Large intestine (tissue), 12 donors: ENCODE measurements at places on chromosomes 5 and 9. TPM values are rescaled to one million over a fixed set of nuclear protein-coding genes. Genes with fewer than 3 reads are reported as not detected.

GRCh38 chr9:70983723-70984295 is 137.6 kb downstream of the TRPM3 start:
- DNase-seq, result no peak

- DNase-seq, result no peak
These were observed 591.7 kb upstream of the PTPRD start for GRCh38 chr9:11204521-11204920.

- no peak for DNase-seq
These were observed 195.7 kb downstream of the CRB2 start for GRCh38 chr9:123551734-123552133.

DNA sequence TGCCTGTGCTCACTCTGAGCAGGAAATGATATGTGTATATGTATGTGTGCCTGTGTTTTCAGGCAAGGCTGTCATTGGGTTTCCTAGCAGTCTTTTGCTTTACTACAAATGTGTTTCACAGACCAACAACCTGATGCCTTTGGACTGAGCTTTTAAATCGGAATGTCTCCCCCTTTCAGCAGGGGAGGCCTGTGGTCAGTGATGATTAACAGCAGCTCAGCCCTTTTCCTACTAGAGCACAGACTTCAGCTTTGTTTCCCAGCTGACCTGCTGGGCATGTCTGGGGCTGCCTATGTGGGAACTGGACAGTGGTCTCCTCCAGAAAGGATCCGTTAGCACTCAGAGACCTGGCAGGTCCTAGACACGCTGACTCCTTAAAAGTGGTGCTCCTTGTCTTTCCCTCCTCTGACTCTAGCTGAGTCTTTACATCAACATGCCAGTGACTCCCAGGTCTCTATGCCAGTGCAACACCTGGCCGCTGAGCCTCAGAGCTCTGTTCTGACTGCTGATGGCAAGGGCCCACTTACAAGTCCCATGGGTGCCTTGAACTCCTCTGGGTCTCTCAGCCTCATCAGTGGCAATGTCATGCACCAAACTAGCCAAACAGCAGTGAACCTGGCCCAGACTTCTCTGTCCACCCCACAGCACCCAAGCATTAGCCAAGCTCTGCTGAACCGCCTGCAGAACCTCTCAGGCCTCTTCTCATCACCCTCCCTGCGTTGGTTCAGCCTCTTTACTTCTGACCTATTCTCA is 7.7 kb downstream of the MACROH2A1 start:
- DNase-seq, result no peak

DNA sequence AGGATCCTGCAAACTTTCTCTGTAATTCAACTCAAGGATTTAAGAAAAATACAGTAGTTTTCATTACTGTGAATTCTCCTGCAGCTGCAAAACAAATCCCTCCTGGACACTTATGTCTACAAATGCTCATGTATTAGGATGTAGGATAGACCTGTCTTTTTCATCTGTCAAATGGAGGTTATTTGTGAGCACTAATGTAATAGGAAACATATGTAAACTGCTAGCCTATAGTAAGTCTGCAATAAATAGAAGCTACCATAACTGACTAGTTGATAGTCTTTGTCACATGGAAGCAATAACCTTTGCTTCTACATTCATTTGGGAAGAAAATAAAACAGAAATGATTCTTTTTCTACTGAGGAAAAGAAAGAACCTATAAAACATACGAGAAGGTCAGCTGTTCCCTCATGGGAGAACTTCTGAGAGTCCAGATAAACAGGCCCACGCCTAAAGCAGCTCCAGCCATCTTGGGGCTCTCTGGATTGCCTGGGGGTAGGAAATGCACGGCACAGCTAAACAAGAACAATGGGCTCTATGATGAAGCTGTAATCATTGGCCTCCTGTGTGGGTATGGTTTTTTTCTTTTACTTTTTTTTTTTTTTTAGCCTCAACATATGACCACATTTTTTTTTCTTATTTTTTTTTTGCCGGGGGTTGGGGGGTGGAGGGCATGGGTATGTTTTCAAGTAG is 6.2 kb downstream of the KCNV2 start:
- no peak for DNase-seq

- no peak for DNase-seq
These were observed 135.4 kb upstream of the RGMB start for GRCh38 chr5:98638111-98638510.

- peak; percentile 53 for DNase-seq
These were observed 49.0 kb downstream of the MSX2 start for GRCh38 chr5:174773371-174773770.

DNA sequence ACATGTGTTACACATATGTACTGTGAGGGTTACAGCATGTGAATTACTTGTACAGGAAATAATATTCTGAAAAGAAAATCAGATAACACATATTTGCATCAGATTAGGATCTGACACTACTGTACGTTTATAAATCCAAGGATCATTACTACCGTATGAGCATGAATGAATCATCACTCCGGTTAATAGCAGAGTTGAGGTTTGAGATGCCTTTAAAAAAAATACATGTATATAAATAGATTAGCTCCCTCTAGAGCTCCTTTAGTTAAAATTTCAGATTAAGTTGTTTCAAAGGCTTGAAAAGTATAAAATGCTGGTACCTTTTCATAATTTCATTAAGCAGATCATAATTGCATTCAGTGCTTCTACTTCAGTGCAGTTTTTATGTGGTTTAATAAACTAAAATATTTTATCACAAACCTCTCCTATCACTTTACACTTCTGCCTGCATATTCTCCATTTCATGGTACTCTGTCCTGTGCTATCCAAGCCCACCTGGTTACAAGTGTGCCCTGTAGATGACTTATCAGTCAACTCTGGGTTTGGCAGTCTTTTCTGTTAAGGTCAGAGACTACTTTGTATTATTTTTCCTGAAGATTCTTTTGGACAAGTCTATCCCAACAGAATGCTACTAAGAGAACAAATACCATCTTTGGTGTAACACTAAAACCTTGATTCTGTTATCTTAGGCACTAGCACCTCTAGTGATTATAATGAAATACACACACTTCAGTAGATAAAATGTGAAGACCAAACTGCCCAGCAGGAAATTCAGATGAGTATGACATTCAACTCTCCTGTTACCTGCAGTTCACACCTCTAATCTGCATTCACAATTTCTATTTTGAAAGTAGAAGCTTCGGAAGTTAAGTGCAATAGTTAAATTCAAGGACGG is 48.0 kb upstream of the POU5F2 start:
- no peak for DNase-seq

DNA sequence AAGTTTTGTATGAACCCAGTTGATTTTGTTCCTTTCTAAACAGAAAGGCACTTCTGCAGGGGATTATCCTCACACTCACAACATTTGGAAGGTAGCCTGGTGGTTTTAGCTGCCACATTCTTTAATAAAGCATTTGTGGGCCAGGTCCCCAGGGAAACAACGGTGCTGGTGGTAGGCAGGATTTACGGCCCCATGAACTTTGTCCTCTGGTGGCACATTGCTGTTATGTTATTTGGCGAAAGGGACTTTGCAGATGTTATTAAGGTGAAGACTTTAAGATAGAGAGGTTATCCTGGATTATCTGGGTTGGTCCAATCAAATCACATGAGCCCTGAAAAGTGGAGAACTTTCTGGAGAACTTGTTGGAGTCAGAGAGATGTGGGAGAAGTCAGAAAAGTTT is 86.3 kb upstream of the C9orf72 start:
- no peak for DNase-seq

GRCh38 chr9:9913276-9913832 is 699.4 kb downstream of the PTPRD start:
- DNase-seq, result no peak

DNA sequence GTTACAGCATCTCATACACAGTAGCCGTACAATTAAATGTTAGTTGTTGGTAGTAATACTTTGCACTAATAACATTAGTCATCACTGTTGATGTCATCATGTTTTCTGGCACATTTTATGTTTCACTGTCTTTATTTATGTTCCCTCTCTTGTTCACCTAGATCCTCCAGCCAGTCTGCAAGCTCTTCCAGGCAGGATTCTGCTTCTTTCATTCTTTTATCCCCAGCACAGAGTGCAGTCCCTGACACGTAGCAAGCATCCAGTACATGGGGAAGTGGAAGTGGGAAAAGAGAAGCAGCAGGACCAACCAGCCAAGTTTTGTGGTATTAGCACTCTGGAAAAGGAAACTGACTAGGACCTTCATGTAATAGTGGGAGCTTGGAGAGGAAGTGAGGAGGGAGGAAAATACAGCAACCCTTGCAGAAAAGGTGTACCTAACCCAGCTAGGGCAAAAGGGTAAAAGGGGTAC is 89.7 kb upstream of the SLC44A1 start:
- DNase-seq, result no peak

Gene FBN2
- polyA plus RNA-seq, result 21.8 TPM

DNA sequence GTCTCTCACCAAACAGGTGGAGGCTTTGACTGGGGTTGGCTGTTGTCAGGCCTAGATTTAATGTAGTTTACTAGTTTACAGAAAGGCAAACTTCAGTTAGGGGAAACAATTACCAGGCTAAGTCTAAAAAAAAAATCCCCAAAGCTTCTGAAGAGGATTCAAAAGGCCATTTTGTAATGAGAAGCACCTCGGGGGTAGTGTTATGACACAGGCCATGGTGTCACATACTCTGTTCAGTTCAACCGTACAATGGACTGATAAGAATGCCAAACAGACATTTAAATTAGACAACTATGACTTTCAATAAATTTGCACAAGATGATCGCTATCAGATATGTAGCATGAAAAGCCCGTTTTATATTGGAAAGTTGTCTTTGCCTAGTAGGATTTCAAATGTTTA is 120.1 kb upstream of the PCA3 start:
- DNase-seq, result no peak

- DNase-seq, result no peak
These were observed 53.6 kb downstream of the RXRA start for GRCh38 chr9:134379831-134380365.

GRCh38 chr9:4339836-4340560 is 40.1 kb upstream of the GLIS3 start:
- no peak for DNase-seq

GRCh38 chr9:4970970-4971641 is 14.0 kb upstream of the JAK2 start:
- DNase-seq, result no peak

DNA sequence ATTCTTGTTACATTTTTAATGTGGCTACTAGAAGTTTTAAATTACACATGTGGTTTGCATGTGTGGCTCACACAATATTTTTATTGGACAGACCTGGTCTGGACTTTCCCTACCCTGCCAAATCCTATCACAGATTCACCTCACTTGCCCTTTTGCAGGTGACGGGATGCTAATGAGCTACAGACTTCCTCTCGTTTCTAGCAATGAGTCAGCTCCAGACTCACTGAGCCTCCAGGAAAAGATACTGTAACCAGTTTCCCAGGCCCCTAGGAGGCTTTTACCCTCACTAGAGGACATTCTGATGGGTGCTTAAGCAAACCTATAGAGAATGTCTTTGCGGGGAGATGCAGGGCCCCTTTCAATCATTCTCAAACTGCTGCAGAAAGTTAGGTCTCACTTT is 135.4 kb downstream of the WDR41 start:
- DNase-seq, result no peak

DNA sequence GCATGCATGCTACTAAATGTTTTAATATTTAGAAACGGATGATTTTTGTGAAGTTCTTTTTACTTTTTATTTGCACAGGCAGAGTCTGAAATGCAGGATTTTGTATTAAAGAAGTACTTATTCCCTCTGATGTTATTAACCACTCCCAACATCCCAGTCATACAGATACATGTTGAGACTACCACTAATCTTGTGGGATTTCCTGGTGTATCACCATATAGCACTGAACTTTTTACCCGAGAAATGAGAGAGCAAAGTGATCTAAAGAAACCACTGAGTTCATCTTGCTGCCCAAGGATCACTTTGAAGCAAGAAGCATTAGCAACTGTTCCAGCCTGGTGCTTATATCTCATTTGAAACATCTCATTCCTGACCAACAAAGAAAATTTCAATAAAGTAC is 443.8 kb downstream of the BNC2 start:
- DNase-seq, result no peak

- no peak for DNase-seq
These were observed 338.1 kb downstream of the ASTN2 start for GRCh38 chr9:117076571-117077290.

DNA sequence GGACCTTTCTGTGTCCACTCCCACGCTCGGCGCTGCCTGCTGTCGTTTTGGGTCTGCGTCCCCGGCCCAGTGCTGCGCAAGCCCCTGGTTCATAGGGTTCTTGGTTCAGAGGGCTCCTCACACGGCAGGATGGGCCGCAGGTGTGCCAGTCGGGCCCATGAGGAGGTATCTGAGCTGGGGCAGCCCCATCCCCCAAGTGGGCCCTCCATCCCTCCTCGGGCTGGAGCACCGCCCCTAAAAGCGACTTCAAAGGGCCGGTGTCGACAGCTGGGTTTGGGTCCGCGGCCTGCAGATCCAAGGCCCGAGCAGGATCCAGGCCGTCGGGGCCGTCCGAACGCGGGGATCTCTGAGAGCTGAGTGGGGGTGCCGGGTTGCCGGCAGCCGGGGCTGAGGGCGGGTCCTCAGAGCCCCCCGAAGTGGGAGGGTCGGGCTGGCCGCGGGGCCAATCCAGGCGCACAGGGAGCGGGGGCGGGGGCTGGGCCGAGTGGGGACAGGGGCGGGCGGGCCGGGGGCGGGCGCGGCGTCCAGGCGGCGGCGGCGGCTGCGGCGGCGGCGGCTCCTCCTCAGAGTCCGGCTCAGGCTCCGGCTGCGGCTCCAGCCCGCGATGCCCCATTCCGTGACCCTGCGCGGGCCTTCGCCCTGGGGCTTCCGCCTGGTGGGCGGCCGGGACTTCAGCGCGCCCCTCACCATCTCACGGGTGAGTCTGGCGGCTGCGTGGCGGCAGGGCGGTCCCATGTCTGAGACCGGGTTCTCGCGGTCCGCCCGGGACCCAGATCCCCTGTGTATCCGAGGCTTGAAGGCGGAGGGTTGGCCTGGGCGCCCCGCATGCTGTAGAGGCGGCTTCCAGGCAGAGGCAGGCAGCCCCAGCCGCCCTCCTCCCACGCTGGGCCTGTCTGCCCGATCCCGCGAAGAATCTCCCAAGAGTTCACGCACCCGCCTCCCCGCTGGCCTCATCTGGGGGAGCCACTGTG is at the start of gene PDLIM4:
Gene PDLIM4, plus strand, starts transcription at position 566 of the 971 bp plus-strand sequence. Its CDS starts 39 bp downstream, at position 605.
- no peak for DNase-seq

GRCh38 chr9:135661816-135662560 is 1.1 kb upstream of the LCN9 start:
- DNase-seq, result no peak

Gene LCNL1
- 0.09 TPM for polyA plus RNA-seq

GRCh38 chr9:88783711-88784083 is 207.6 kb upstream of the S1PR3 start:
- DNase-seq, result no peak
